ENCODE measurements at places on chromosomes 4 and X.

DNA sequence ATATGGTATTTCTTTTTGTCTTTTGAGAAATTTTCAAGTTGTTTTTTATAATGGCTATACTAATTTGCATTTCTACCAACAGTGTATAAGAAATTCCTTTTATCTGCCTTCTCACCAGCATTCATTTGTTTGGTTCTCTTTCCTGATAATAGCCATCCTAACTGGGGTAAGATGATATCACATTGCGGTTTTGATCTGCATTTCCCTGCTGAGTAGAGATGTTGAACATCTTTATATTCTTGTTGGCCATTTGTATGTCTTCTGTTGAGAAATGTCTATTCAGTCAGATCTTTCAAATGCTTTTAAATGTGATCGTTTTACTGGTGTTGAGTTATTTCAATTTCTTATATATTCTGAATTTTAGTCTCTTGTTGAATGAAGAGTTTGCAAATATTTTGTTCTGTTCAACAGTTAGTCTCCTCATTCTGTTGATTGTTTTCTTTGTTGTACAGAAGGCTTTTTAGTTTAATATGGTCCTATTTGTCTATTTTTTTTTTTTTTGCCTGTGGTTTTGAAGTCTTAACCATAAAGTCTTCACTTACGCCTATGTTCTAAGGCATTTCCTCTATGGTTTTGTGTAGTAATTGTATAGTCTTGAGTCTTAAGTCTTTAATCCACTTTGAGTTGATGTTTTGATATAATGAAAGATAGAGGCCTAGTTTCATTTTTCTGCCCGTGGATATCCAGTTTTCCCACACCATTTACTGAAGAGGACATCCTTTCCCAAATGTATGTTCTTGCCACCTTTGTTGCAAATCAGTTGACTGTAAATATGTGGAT, 1566.9 kb downstream of the STIM2 start:
- DNase-seq: no peak

- DNase-seq: no peak
Measured at GRCh38 chrX:110743679-110744340, 51.8 kb downstream of the CHRDL1 start.

- DNase-seq: no peak
Measured at GRCh38 chr4:157291071-157291470, 70.5 kb downstream of the GRIA2 start.

- no peak for DNase-seq
Measured at GRCh38 chr4:16827794-16828724, 70.4 kb downstream of the LDB2 start.

GRCh38 chr4:32697281-32697814, 1977.2 kb downstream of the PCDH7 start:
- DNase-seq: no peak
